RKO (cell line): ENCODE measurements at places on chromosomes 2 and 18.

DNA sequence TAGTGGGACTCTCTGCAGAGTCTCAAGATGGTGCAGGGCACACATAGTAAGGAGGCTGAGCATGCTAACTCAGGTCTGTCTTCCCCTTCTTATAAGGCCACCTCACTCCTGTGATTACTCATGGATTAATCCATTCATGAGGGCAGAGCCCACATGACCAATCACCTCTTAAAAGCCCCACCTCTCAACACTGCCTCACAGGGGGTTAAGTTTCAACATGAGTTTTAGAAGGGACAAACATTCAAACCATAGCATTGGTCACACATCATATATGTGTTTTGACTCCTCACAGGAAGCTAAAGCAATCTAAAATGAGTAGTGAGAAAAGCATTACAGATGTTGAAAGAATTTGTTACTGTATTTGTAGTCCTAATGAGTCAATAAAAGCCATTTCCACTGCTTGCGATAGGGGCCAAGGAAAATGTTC, 57.5 kb downstream of the DTNA start:
- peak; percentile 57 for DNase-seq

DNA sequence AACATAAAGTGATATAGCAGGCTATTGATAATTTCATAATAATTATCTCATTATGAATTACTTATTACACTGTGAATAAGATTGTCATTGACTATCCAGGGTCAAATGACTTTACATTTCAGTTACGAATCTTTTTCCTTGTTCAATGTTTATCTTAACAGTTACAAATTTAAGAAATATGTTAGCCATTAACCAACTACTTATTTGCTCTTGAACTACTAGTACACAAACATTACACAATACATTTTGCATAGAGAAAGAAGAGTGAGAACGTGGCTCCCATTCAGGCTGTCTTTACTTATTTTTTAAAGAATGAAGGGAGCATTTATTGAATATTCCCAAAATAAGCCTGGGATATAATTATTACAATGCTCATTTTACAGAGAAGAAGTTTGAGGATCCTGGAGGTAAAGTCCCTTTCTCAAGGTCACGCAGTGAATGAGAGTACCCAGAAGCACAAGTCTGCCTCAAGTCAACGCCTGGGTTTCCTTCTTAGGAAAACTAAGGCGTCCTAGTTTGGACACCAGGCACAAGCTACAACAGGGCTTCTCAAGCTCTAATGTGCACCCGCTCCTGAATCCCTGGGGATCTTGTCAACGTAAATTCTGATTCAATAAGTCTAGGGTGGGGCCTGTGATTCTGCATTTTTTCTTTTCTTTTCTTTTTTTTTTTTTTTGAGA, 164.2 kb downstream of the FIGN start:
- no peak for DNase-seq

GRCh38 chr2:215216806-215217205, 78.4 kb upstream of the ABCA12 start:
- no peak for DNase-seq

GRCh38 chr2:45651415-45652089, at the start of gene PRKCE:
PRKCE (plus strand) TSS chr2:45651675.
- peak; percentile 51 for DNase-seq

DNA sequence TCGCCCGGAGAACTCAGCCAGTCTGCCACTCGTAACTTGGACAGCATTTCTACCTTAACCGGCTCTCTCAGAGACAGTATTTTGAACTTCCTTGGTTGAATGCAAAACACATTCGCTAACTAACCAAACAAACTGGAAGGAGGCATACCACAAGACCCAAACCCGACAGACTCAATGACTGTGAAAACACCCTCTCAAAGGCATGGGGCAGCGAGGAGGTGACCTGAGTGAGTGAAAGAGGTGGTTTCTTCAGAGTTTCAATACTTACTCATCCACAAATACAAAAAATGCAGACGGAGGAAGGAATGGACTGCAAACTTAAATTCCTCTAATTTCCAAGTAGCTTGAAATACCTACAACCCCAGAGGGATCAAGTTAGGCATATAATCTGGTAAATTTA, 132.9 kb downstream of the GAREM1 start:
- DNase-seq, result no peak

GRCh38 chr2:127104881-127105655, 1.9 kb downstream of the BIN1 start:
- DNase-seq, result peak; percentile 6

GRCh38 chr2:235677276-235677788, 183.5 kb downstream of the AGAP1 start:
- DNase-seq, result no peak

DNA sequence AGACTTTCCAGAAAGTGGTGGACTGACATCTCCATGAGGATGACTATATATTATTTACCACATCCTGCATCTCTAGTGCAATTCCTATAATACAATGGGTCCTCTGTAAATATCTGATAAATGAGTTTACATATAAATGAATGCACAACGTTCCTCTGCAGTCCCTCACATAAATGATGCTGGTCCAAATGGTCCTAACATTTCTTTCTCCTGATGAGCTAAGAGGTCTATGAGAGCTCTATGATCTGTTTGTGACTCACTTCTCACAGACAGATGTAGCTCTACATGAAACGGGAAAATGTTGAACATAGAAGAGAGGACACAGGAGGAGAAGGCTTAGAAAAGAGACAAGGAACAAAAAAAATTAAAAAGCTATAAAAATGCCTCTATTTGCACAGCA, 201.2 kb upstream of the PIK3C3 start:
- peak; percentile 2 for DNase-seq

DNA sequence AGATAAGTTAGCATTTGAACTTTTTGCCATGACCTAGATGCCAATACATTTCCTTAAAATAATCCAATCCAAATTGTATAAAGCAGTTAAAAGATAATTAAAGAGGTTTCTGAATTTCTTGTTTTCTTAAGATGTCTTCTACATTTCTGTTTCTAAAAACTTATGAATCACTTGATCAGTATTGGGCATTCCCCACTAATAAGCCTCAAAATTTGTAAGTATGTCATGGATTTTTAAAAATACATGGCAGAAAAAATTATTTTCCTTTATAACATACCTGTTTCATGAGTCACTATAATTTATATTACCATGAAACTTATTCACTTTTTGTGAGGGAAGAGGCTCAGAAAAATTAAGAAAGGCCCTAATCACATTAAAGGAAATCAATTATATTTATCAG, 90.3 kb upstream of the TFPI start:
- no peak for DNase-seq
